Stimulated activated CD4-positive, alpha-beta T cell treated with anti-CD3 and anti-CD28 coated beads, Interleukin-4, amount 100 ng/mL, for 48 hours (primary cell): ENCODE measurements at places on chromosomes 2 and 18.
A peak's percentile ranks its signal among the peaks of the same experiment; 100 is the strongest.

GRCh38 chr2:155412598-155412997 is 714.1 kb downstream of the KCNJ3 start:
- DNase-seq, result no peak

- peak; percentile 30 for DNase-seq
Measured at GRCh38 chr18:35478520-35479435, 19.0 kb downstream of the INO80C start.

DNA sequence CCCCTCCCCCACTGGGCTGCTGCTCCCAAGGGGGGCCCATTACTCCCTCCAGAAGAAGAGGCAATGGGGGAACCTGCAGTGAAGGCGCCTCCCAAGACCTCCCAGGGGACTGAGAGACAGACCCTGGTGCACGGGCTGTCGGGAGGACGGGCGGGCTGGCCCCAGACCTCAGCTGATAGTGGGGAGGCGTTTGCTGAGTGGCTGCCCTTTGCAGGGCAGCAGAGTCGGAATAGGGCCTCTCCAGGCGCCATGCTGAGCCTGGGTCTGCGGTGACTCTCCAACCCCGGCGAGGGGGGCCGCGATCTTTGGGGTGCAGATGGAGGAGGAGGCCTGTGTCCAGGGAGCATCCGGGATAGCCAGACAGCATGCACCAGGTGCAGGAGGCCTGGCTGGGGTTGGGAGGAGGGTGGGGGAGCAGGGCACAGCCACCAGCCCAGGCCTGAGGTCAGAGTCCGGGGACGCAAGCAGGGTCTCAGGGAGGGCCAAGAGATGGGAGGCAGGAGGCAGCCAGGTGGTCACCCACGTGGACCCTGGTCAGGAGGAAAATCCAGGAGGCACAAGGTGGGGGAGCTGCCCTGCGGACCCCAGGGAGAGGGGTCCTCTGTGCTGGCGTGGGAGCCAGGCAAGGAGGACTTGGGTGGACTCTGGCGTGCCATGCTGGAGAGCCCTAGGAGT is 11.0 kb downstream of the CROCC2 start:
- DNase-seq, result no peak

GRCh38 chr2:41460661-41461060 is 587.2 kb upstream of the PKDCC start:
- no peak for DNase-seq

DNA sequence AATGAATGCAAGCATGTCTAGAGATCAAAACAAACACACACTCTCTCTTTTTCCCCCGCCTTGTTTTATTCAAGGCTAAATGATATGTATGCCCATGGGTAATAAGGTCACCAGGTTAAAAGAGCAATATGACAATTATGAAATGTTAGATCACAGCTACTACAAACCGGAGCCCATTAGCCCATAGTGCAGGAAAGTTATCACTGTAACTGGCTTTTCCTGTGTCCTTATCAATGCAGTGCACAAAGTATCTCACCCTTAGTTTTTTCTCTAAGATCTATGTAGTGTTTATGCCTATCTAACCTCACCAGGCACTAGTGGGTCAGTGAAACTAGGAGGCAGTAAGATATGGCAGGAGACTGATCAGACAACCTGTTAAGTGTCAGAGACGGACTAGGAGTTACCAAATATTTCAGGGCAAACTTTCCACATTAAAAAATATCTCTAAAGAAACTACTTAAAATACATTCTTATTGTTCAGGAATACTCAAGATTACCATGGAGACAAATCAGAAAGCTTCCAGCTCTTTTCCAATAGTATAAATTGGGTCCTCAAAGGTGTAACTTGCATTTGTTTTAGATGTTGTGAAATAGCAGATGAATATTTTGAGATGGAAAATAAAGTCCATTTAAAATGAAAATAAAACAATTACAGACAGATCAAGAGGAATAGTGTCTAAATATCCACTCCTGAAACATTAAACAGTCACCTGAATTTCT is 282.2 kb downstream of the EXOC6B start:
- DNase-seq, result no peak

- DNase-seq, result no peak
Measured at GRCh38 chr2:61135510-61135909, 26.5 kb upstream of the C2orf74 start.

DNA sequence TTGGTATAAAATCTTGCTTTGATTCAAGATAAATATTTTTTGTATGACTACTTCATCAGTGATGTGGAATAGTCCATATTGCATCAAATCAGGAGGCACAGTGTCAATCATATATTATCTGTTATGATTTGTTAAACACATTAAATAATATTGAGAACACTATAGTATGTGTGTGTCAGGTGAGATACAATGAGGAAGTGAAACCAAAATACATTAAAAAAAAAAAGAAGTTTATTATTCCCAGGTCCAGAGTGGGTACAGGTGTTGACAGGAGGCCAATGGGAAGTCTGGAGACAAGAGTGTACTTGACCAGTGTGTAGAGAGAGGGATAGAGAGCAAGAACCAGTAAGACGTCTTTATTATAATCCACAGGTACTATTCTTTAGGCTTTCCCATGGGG is 292.6 kb downstream of the FSIP2 start:
- no peak for DNase-seq

DNA sequence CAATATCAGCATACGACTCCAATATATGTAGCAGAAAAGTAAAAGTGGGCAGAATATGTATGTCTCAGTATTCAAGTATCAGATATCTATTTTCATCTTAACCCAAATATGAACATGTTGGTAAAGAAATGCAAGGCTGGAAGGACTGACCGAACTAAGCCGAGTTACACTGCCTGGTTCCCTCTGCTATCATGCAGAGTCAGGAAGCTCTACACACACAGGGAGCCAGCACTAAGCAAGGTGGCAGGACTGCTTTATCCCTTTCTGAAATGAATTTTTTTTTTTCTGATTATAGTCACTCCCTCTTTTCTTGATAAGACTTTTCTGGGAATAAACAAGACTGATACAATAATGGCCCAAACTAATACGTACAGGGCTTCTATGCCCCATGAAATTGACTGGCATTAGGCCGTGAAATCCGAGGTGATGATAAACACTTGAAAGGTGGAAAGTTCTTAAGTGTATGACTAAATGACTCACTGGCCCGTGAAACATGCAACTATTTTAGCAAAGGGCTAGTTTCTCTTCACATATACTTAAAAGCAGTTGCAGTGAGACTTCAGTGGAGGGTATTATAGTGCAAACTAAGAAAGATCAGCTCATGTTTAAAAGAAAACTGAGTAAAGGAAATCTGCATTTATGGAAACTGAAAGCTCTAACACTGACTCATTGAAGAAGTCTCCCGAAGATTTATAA is 14.9 kb downstream of the DPP4 start:
- DNase-seq, result no peak

GRCh38 chr2:168097431-168097830 is 150.0 kb downstream of the STK39 start:
- no peak for DNase-seq

- DNase-seq, result no peak
Measured at GRCh38 chr18:61949946-61950345, 57.1 kb upstream of the RNF152 start.

DNA sequence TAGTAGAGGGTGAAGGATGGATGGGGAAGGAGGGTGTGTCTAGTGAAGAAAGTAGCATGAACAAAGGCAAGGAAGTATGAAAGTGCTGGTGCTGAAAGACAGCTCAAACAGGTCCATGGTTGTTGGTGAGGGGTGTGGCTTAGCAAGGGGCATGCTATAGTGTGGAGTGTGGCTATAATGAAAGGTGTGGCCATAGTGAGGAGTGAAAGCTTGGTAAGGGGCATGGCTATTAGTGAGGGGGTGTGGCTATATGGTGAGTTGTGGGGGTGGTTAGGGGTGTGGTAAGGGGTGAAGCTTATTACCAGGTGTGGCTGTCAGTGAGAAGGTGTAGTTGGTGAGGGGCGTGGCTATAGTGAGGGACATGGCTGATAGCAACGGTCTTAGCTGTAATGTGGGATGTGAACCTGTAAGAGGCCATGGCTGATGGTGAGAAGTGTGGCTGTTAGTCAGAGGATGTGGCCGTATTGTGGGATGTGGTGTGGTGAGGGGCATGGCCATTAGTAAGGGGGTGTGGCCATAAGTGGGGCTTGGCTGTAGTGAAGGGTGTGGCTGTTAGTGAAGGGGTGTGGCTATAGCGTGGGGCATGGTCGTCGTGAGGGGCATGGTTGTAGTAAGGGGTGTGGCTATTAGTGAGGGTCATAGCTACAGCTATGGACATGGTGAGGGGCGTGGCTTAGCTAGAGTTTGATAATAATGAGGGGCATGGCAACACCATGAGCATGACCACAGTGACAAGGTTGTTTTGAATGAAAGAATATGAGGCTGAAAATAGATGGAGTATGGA is 549.6 kb downstream of the FBXO15 start:
- no peak for DNase-seq

- DNase-seq, result no peak
Measured at GRCh38 chr2:11090187-11090586, 65.1 kb upstream of the SLC66A3 start.

GRCh38 chr18:63909870-63910269 is 2.1 kb downstream of the SERPINB10 start:
- DNase-seq, result no peak

- DNase-seq, result peak; percentile 58
Measured at GRCh38 chr2:219230059-219230540, 494 bp downstream of the ANKZF1 start.

- DNase-seq, result no peak
Measured at GRCh38 chr2:235722869-235723268, 229.0 kb downstream of the AGAP1 start.

- peak; percentile 29 for DNase-seq
Measured at GRCh38 chr2:68465081-68465916, 1.8 kb downstream of the FBXO48 start.

DNA sequence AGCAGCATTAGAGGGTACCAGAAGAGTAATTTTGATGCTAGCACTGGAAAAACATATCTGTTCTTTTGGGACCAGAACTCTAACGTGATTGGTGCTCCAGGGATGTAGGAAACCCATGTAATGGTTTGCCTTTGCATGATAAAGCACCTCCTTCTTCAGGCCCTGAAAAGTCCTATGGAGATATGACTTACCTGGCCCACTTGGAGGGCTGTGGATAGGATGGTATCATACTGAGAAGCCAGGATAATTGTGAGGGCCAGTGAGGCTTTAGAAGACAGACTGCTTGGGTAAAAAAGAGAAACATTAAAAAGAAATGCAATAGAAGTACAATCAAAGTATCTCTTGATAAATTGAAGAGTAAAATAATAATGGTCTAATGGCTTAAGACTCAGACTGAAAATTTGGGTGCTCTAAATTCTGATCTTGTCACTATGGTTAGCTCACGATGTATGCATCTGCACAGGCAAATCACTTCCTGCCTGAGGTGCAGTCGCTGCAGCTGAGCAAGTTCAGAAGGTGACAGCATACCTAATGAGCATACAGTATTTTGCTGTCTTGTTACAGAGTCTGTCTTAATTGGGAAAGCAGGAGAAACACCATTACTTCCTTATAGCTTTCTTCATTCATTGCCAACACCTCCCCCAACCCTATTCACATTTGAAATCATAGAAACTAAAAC is 371.5 kb downstream of the NUP35 start:
- DNase-seq, result no peak

- no peak for DNase-seq
Measured at GRCh38 chr18:79326413-79327198, 69.1 kb upstream of the NFATC1 start.

DNA sequence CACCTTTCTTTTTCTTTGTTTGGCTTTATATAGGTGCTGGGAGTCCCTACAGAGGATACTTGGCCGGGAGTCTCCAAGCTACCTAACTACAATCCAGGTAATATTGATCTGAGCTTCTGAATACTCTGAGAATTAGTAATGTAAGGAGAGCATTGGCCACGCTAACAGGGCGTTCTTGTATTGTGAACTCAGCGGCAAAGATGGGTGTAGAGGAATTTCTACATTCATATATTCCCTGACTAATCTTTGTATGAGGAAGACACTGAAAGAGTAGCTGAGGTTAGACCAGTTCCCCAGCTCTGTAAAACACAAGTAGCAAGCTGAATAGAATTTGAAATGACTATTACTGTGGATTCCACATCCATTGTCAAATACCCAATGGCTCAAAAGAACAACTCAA is 48.5 kb downstream of the CDK15 start:
- DNase-seq, result no peak

GRCh38 chr2:54176577-54176976 is 61.2 kb downstream of the ACYP2 start:
- DNase-seq, result no peak

- no peak for DNase-seq
Measured at GRCh38 chr18:58993260-58993659, 128.6 kb downstream of the ZNF532 start.

DNA sequence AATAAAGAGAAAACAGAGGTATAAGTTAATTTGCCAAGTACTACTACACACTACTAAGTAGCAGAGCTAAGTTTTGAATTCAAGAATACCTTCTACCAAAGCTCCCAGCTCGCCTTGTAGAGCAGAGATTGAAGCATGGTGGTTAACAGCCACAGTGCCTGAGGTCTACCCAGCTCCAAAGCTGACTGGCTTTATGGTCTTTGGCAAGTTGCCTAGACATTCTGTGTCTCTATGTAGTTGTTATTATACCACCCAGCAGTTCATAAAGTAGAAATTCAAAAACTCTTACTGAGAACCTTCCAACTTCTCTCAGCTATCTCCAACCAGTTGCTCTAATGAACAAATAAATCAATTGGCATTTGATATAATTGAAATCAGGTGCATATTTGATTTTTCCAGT is 87.8 kb downstream of the PDE11A start:
- DNase-seq, result no peak

DNA sequence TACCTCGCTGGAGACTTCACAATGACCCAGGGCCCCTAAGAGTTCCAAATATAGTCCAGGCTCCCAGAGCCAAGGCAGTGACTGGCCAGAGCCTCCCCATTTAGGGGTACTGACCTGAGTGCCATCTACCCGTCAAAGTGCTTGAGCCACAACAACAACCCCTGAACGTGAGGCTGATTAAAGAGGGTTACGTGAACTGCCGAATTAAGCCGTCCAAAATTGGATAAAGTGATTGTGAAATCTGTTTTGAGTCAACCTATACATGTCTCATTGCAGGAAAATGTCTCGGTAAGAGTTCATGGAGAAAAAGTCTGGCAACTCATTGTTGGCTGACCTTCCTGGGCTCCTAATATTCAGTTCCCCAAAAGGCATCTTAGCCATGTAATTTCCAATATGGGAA is 116.3 kb downstream of the TTC32 start:
- DNase-seq, result no peak

DNA sequence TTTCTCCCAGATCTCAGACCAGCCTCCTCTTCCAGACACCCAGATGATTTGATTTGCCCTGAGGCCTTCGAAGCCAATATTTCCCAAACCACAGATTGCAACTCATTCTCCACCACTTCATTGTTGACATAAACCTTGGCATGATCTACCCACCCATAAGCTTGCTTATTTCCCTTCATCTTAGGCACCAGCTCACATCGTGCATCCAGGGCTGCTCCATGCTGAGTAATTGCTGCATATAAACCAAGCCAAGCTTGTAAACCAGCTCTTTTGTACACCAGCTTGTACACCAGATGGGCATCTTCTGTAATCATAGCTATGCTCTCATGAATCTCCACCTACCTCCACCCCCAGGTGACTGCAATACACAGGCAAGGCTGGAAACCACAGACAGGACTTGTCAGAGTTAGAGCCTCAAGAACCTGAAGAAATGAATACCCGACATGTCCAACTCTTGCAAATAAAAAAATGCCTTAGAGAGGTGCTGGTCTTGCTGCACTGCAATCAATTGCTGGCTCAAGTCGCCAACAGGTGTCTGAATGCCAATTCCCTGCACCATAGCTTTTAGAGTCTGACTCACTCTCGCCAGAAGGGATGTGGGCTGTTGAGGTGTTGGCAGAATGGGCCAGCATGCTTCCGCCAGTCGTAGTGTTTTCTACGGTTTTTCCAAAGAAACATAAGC is 31.5 kb downstream of the TRABD2A start:
- DNase-seq, result peak; percentile 50

- no peak for DNase-seq
Measured at GRCh38 chr2:188751816-188752215, 222.4 kb upstream of the COL3A1 start.
